T-helper 1 cell (primary cell): ENCODE measurements at places on chromosomes 3 and 15.

DNA sequence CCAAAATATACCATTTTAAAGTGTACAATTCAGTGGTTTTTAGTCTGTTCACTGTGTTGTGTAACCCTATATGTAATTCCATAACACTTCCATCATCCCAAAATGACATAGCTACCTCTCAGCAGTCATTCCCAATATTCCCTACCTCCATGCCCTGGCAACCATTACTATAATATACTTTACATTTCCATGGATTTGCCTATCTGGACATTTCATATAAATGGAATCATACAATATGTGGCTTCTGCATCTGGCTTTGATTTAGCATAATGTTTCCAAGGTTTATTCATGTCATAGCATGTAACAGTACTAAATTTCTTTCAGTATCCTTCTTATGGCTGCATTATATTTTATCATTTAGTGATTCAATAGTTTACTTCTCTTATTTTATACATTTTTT, 25.3 kb downstream of the FAM98B start:
- no peak for DNase-seq

GRCh38 chr3:176321099-176321498, 876.2 kb downstream of the TBL1XR1 start:
- DNase-seq = no peak

- DNase-seq = no peak
Observed at GRCh38 chr3:58095603-58096138, 87.4 kb downstream of the FLNB start.

DNA sequence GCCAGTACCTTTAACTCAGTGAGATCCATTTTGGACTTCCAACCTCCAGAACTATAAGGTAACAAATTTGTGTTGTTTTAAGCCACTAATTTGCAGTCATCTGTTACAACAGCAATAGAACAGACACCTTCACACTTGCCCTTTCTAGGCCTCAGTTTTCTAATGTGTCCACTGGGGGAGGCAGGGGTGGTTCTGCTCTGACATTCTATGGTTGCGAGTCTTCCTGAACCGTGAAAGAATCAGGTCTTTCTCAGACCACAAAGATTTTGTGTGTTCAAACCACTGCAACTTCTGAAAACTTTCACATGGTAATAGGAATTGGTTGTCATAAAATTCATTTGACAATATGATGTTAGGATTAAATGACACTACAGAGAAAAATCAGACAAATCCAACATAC, 26.8 kb upstream of the CSTA start:
- peak; percentile 35 for DNase-seq

DNA sequence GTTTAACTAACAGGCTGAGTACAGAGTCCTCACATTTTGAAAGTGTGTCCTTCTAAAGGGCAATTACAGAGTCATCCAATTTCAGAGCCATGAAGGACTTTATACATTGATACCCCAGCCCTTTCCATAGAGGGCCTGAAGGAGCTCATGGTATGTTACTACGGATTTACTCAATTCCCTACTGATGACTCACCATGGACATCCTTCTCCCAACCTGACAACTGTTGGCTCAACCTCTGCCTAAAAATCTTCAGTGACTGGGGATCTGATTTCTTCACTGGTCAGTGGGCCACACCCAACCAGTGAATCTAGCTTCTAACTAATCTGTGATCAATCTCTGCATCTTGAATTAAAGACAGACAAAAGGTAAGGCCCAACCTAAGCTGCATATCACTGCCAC, 963.4 kb upstream of the CFAP20DC start:
- DNase-seq = no peak

- no peak for DNase-seq
Observed at GRCh38 chr3:140421884-140422283, 256.0 kb upstream of the TRIM42 start.

DNA sequence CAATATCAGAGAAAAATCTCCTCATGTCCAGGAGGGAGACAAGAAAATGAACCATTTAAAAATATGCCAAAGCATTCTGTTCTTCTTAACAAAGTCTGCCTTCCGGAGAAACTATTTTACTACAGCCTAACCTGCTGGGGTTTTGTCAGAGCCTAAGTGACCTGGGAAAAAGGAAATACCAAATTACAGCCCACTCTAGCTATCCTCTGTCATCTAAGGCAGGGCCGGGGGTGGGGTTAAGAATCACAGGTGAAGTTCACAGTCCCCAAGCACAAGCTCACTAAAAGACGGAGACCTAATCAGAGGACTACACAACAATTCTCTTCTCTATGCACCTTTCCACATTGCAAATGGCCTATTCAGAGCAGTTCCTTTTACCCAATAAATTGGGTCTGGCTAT, 116.6 kb downstream of the TRIM42 start:
- no peak for DNase-seq

- no peak for DNase-seq
Observed at GRCh38 chr3:114650808-114651207, 357.0 kb downstream of the TIGIT start.

GRCh38 chr3:107942951-107943749, 147.7 kb downstream of the CD47 start:
- no peak for DNase-seq

GRCh38 chr3:17313746-17314145, 428.7 kb downstream of the TBC1D5 start:
- DNase-seq = no peak

DNA sequence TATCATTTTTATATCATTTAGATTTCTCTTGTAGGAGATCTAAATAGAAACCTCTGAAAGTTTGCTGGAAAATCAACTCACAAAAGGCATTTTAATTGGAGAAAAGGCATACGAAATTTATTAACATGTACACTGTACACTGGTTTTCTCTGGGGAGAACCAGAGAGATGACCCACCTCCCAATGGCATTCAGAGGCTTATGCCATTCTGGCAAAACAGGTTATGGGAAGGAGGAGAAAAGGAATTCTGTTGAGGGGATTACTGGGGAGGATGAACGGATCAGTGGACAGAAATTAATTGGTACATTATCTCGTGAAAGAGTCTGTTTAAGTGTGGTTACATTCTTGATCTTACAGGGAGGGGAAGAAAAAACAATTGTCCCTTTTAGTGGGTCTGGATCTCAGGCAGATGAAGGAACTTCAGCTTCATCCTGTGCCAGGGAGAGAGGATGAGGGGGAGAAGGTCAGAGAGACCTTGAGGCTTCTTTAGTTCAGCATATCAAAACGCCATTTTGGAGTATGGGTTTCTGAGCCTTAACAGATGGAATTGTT, 16.5 kb downstream of the RAB11A start:
- no peak for DNase-seq

DNA sequence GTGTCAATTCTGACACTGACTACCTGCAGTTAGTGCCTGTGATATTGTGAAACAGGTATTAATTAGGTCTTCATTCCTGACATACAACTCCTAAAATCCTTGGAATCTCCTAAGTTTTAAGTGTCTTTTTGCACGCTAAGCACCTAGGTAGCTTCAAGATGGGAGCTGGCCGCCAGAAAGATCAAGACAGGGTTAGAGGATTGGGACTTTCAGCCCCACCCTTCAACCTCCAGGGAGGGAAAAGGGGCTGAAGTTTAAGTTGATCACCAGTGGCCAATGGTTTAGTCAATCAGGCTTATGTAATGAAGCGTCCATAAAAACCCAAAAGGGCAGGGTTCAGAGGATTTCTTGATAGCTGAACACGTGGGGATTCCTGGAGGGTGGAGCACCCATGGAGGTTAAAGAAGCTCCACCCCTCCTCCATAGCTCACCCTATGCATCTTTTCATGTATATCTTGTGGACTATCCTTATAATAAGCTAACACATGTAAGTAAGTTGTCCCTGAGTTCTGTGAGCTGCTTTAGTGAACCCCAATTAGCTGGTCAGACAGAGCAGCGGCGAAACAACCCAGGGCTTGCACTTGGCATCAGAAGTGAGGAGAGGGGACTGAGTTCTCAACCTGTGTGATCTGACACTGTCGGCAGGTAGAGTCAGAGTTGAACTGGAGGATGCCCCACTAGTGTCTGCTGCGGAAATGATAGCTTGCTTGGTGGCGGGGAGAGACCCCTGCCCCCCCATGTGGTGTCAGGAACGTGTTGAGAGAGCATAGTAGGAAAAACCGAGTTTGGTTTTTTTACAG, 12.8 kb upstream of the SRP14 start:
- DNase-seq = no peak

GRCh38 chr3:64184621-64185020, 40.6 kb downstream of the PRICKLE2 start:
- no peak for DNase-seq

DNA sequence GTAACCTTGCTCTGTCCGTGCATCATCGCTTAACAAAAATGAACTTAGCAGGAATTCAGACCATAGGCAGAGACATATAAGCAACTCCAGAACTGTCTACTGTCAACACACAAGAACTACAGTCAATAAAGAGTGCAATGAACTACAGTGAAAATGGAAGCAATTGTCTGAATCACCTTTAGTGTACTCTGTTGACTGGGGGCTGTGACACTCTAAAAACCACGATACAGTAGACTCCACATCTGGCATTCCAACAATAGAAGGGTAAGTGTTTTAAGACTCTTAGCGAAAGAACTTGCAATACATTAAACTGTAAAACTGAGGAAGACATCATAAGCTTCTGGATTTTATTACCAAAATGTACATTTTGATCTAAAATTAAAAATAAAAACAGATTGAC, 347.3 kb downstream of the ZBTB20 start:
- no peak for DNase-seq

- no peak for DNase-seq
Observed at GRCh38 chr3:195080125-195080524, 190.8 kb downstream of the XXYLT1 start.

- DNase-seq = no peak
Observed at GRCh38 chr15:59230531-59231055, 23.9 kb downstream of the LDHAL6B start.

DNA sequence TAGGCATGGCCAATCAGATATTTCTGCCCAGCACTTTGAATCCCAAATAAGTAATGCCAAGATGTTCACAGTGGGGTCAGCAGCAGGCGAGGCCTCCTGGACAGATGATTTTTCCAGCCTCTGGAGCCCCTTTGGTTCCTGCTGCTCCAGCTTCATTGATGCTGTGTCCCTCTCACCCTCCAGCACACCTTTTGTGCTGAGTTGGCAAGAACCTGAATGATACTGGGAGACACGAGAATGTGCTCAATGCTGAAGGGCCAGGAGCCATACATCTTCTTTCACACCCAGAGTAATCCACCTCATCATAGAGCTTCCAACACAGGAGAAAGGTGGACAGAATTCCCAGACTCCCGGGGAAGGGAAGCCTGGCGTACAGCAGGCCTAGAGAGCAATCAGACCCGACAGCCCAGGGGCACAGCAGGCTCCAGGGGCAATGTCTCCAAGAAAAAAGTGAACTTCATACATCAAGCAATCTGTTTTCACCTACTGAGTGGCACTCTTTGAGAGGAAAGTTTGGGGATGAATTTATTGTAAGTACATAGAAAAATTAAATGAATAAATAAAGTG, 6.7 kb upstream of the DAPK2 start:
- DNase-seq = no peak

DNA sequence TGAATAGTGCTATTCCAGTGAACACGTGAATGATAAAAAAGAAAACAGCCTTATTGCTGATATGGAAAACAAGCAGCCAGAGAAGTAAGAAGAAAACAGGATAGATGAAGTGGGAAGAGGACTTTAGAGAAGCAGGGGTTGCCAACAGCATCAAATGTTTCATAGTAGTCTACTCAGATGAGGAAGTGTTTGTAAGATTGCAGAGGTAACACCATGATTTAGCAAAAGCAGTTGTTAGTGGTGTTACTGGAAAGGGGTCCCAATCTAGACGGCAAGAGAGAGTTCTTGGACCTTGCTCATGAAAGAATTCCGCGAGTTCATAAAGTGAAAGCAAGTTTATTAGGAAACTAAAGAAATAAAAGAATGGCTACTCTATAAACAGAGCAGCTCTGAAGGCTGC, 108.8 kb upstream of the MCTP2 start:
- no peak for DNase-seq

GRCh38 chr3:124963755-124964154, 29.2 kb upstream of the MUC13 start:
- no peak for DNase-seq

- peak; percentile 14 for DNase-seq
Observed at GRCh38 chr3:151135541-151136337, 50.3 kb downstream of the MED12L start.

- no peak for DNase-seq
Observed at GRCh38 chr3:182892226-182892625, 88.1 kb downstream of the DCUN1D1 start.

- no peak for DNase-seq
Observed at GRCh38 chr3:48558493-48559134, 2.0 kb upstream of the PFKFB4 start.

DNA sequence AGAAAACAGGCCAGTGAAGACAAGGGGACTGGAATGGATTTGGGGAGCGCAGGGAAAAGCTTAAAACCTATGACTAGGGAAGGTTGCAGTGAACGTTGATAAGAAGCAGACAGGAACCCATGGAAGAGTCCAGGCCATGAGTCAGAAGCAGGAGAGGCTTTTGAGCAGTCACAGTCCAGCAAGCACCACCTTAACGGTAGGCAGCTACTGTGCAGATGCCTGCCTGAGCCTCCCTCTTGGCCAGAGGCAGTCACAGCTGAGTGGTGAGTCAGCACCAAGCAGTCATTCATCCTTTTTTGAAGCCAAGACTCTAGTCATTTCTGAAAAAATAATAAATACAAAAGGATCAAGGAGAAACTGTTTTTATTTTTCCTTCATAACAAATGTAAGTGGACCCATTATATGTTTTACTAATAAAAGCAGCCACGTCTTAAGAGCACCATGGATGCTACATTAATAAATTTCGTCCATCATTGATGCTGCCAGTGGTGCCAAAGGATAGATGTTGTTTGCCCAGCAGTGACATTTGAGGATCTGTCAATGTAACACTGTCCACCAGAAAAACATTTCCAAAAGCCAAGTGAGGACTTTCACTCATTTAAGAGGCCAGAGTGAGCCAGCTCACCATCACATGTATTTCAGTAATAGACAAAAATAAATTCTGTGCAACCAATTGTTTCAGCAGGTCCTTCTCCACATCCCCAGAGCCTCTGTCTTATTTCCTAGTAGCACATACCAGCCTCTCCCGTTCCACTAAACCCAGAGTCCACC, 42.1 kb upstream of the ACTC1 start:
- no peak for DNase-seq

DNA sequence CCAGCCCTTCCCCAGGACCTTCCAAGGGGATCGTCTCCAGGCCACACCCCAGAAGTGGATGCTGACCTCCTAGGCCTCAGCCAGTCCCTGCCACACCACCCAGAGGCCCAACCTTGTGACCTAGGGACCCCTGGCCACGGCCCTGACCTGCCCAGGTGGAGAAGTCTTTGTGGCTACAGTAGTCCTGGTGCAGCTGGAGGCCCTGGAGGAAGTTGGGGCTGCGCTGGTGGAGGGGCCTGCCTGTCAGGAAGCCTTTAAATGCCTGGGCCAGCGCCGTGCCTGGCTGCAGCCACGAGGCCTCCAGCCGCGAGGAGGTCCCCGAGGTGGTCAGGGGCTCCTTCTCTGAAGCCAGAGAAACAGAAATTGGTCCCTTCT, 23.4 kb downstream of the PLA2G4D start:
- no peak for DNase-seq

GRCh38 chr3:24235121-24235520, 259.5 kb downstream of the THRB start:
- DNase-seq = no peak

- no peak for DNase-seq
Observed at GRCh38 chr3:40267937-40268724, 41.4 kb upstream of the EIF1B start.

- DNase-seq = no peak
Observed at GRCh38 chr3:12224181-12225147, 64.4 kb upstream of the PPARG start.
